HL-60 (cell line): ENCODE measurements at places on chromosomes 1 and 21.

- DNase-seq, result no peak
These were observed 222.7 kb downstream of the SLC35F3 start for GRCh38 chr1:234127026-234127671.

DNA sequence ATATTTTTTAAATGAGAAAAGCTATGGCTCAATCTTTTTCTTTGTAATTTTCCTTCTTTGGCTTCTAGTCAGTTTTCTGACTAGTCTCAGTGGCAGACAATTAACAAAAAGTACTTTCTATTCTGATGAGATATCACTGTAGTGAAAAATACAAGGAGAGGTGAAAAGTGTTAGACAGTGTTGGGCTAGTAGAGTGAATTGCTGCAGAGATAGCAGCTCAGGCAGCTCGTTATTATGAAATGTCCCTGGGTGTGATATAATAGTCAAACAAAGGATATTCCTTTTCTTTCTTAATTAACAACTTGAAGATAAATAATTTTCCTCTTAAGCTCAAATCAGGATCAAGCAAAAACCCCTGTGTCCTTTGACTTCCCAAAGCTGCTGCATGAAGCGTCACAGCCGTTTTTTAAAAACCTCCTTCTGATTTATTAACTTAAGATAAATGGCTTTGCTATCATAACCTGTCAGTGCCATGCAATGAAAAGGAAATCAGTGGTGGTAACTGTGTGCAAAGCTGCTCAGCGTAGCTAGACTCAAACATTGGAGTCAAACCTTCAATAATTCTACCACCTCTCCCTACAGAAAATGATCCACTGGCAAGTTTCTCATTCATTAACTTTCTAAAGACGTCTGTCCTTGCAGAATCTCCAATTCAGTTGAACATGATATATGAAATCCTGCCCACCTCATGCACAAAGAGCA lies 646.6 kb upstream of the PTBP2 start:
- no peak for DNase-seq

DNA sequence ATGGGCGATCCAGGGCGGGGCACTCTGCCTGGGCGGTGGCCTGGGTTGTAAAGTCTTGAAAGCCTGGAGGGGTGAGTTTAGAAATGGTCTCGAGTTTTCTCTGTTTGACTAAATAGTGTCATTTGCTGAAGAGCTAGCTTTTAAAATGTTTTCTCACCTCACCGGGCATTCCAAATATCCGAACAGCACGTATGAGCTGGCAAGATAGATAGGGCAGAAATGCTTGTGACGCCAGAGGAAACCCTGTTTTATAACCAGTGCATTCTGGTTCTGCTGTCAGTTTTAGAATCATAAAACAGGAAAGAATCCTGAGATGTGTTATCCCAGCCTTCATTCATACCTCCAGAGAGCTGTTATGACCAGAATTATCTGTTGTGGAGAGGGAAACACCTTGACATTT lies 725 bp downstream of the RTCA start:
- DNase-seq, result no peak

DNA sequence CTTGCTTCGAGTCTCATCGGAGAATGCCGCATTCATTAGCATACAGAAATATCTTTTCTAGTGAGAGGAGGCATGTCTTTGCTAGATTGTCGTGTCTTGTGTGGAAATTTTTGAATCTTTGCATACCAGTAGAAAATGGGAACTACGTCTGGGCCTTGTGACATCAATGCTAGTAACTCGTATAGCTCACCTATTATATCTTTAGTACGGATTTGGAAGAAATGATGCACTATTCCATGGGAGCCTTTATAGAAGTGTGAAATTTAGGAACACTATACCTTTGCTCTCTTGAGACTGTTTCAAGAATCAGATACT lies 835 bp downstream of the UHMK1 start:
- no peak for DNase-seq

GRCh38 chr1:23575226-23575810 lies 16.0 kb upstream of the ID3 start:
- DNase-seq, result no peak

GRCh38 chr1:199684686-199685273 lies 342.7 kb upstream of the NR5A2 start:
- DNase-seq, result peak; percentile 20

DNA sequence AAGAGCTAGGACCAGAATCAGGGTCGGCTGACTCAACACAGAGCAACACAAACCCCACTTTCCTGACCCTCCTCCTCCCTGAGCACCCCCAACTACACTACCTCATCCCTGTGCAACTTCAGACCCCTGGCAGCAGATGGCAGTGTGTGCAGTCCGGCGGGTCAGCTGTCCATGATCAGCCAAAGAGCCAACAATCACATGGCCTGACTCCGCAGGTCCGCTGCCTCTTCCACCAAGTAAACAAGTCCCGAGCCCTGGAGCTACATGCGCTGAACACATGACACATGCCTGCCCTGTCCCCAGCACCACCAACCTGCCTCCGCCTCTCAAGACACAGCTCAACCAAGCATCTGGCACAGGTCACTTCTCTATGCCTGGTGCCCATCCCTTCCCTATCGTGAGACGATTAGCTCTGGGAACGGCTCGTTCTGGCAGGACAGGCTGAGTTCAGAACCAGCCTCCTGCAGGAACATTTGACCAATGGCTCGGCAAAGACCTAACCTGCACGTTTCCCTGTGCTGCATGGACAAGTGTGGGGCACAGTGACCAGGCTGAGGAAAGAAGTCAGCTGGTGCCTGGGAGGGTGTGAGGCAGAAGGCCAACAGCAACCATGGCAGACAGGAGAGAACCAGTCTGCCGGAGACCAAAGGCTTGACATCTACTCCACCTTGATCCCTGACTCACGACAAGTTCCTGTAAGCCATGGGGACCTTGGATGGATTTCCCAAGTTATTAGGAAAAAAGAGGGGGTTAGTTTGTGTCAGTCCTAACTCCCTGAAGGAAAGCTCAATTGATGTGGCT lies 60.3 kb downstream of the CD46 start:
- DNase-seq, result no peak

GRCh38 chr1:248778906-248779305 lies 23.3 kb upstream of the LYPD8 start:
- DNase-seq, result no peak

DNA sequence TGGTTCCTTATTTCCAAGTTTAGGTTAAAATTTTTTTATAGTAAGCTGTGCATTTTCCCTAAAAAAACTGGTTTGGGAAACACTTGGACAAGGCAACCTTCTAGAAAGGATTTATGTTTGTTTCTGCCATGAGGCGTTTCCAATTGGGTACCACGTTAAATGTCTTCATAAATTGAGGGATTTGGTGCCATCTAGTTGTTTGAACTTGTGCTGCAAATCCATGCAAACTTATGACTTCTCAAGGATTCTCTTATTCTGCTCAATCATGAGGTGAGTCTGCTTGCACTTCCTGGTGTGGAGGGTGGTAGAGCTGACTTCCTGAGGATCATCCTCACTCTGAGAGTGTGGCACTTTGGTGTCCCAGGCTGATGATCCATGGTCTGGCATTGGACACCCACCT lies 123.3 kb downstream of the PCNX2 start:
- DNase-seq, result peak; percentile 3

DNA sequence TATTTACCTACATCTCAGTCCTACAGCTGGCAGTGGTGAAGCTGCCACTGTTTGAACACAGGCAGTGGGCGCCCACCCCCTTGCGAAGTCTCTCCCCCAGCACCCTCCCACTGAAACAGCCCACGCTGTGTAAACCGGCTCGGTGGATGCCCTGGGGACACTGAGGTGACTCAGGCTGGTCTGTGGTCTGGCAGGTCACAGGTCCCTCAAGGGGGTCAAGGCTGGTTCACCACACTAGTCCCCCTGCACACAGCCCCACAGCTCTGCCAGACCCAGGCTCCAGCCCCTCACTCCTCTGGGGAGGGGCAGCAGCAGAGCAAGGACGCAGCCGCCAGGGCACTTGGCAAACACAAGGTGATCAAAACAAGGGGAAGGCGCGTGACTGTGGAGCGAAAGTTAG lies 7.6 kb downstream of the CHD5 start:
- no peak for DNase-seq

DNA sequence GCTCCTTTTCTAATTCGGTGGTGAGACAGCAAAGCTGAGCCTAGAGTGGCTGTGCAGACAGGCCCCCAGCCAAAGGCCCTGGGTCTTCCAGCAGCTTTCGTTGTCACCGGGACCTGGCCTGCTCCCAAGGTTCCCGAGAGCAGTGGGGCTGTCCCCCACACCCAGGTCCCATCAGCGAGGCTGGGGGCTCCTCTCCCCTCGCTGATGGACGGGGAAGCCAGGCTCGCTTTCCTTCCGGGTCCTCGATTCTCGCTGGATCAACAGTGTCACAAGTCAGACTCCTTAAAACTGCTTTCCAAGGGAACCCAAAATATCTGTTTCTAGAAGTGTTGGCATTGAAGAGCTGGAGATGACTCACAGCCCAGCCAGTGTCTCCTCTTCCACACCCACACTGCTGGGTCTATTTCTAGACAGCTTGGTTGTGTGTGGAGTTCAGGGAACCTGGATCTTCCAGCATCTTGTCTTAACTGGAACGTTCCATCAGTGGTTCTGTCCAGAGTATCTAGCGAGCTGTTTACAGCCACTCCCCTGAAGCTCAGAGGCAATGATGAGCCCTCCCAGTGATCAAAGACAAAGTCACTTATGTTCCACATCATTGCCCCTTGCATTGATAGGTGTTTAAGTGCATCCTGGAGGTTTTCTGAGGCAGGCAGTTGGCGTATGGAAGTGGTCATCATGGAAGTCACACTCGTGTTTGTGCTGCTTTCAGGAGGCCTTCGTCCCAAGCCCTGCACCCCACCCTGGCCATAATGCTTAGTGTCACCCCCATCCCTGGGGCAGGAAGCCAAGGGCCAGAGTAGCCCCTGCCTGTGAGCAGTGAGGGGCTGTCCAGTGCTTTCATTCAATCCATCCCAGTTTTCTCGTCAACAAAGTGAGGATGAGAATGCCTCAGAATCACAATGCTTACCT lies 35.2 kb downstream of the RRP1 start:
- DNase-seq, result no peak

DNA sequence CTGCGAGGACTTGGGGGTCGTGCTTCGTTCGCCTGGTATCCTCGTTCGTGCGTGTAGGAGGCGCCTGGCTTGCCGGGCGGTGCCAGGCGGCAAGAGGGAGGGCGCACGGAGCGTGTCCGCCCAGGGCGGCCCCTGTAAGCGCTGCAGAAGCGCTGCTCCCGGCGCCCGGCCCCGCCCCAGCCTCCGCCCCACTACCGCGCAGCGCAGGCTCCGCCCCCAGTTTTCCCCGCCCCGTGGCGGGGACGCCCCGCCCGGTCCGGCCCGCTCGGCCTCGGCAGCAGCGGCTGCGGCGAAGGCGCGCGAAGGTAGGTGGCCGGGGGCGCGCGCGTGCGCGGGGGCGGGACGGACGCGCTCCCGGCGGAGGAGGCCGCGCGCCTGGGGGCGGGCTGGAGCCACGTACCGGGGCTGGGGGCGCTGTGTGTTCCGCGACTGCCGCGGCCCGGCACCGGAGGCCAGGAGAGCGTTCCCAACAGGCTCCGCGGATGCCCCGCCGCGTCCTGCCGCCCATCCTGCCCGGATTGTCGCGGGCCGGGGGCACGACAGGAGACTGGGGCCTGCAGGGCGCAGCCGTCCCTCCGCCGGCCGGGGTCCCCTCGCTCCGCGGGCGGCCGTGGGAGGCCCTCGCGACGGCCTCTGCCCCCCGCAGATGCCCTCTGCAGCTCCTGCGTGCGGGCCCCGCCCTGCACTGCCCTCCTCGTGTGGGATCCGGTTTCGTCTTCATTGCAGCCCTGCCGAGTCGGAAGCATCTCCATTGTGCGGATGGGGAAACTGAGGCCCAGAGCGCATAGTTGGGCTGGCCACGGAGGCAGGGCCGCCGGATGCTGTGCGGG lies 7.7 kb upstream of the CROCC start:
- DNase-seq, result peak; percentile 86

GRCh38 chr1:211606914-211607753 lies 28.2 kb upstream of the SLC30A1 start:
- DNase-seq, result peak; percentile 93

DNA sequence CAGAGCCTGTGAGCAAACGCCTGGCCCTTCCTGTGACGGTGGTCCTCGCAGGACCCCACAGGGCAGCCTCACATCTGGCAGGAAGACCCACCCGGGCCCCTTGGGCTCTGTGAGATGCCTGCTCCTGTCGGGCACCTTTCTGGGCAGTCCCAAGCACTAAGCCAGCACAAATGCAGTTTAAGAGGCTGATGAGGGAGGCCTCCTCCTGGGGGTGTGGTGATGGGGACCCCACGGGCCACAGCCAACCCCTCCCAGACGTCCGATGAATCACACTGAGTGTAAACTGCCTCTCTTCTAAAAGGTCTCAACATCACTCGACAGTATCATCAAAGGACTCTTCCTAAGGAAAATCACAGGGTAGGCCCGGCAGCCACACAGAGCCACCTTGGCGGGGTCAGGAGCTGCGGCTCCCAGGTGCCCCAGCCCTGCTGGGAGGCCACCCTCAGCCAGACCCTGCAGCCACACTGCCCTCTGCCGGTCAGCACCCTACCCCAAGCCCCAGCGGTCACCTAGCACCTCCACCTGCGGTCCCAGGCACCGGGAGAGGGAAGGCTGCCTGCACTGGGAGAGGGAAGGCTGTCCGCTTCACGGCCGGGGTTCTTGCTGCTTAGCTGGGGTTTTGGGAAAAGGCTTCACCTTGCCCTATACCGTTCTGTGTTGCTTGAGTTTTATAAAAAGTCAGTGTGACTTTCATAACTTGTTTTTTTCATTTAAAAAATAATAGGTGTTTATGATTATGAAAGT lies 3.9 kb upstream of the PRKCZ start:
- DNase-seq, result peak; percentile 30

DNA sequence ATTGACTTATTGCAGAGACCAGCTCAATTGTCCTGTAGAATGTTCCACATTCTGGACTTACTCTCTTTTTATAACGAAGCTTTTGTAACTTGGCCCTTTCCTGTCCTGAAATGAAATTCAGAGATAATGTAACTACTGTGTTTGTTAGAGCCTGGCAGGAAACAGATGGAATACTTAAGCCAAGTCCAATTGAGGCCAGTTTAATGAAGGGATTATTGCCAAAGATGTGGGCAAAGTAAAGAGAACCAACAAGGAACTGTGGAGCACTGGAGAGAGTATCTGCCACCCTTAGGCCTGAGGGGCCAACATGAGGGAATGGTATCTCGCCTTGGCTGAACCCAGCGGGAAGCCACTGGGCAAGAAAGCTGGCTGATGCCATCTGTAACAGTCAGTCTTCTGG lies 32.9 kb downstream of the MFSD2A start:
- no peak for DNase-seq

DNA sequence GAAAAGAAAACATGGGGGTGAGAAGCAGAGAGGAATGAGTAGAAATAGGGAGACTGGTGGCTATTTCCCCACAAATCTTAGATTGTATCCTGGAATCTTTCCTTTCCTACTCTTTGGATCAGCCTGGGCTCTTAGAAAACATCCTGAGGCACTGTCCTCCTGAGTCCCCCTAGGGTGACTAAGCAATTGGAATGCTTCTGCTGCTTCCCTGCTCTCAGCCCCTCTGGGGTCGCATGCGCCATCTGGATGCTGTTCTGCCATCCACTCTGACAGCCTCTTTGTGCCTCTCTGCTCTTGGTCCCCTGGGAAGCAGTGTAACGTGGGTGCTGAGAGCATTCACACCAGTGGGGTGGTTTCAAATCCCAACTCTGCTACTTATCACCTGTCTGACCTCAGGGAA lies 443.0 kb downstream of the SIPA1L2 start:
- no peak for DNase-seq
